ENCODE measurements at places on chromosomes 7 and 10.

DNA sequence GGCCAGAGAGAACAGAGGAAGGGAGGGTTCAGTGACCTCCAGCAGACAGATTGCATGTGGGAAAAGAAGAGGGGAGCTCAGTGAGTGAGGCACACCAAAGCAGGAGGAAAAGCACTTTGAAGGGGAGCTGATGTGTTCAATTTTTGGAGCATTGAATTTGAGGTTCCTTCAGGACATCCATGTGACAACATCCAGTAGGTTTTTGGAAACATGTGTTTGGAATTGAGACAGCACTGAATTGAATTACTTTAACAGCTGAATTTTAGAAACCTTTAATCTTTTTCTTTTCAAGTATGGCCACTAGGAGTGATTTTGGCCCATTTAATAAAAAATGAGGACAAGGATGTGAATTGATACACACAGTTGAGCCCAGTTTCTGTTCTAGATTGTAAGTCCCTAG is 101.8 kb upstream of the SEC61G start:
- peaks cover 11% of the 10 kb centered on the region for H3K27me3 ChIP-seq
- DNase-seq: no peak
- H3K27ac ChIP-seq: no peak overlapping the region
- H3K4me1 ChIP-seq: peaks cover 7% of the 10 kb centered on the region
- H3K4me3 ChIP-seq: no peak overlapping the region
- H3K36me3 ChIP-seq: no peaks in the 10 kb centered on the region

- peaks cover 4% of the 10 kb centered on the region for H3K4me1 ChIP-seq
- no peak overlapping the region for H3K27ac ChIP-seq
- no peak for DNase-seq
- H3K36me3 ChIP-seq: no peaks in the 10 kb centered on the region
- H3K27me3 ChIP-seq: no peaks in the 10 kb centered on the region
These were observed 26.4 kb downstream of the STEAP1 start for GRCh38 chr7:90180649-90181048.

DNA sequence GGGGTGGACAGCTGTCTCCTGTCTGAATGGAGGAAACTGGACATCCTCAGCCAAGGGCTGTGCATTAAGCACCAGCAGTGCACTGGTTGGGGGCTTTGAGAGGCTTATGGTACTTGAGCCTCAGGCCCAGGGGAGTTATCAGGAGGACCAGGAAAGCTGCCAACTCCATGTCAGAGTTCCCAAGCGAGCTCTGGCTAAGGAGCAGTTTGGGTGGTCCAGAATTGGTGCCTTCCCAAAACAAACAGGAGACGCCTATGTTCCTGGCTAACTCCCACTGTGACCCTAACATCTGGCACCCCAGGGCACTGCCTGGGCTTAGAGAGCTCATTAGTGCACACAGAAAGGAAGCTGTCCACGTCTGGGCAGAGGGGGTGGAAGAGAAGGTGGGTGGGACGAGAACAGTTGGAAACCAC is 408.6 kb upstream of the NPVF start:
- H3K36me3 ChIP-seq: no peaks in the 10 kb centered on the region
- no peak overlapping the region for H3K27ac ChIP-seq
- no peak for DNase-seq

- no peaks in the 10 kb centered on the region for H3K27me3 ChIP-seq
- peak overlapping the region; percentile 13 for H3K27ac ChIP-seq
- H3K36me3 ChIP-seq: peaks cover 5% of the 10 kb centered on the region
- no peak overlapping the region for H3K4me3 ChIP-seq
- H3K4me1 ChIP-seq: peaks cover 47% of the 10 kb centered on the region
- peak; percentile 54 for DNase-seq
These were observed 72.3 kb downstream of the AMZ1 start for GRCh38 chr7:2760098-2760889.

- H3K27me3 ChIP-seq: no peaks in the 10 kb centered on the region
- no peak for DNase-seq
- peaks cover 20% of the 10 kb centered on the region for H3K36me3 ChIP-seq
- peaks cover 22% of the 10 kb centered on the region for H3K4me1 ChIP-seq
- H3K4me3 ChIP-seq: no peak overlapping the region
- H3K27ac ChIP-seq: peak overlapping the region; percentile 81
These were observed 10.1 kb downstream of the LIMK1 start for GRCh38 chr7:74093671-74094223.

DNA sequence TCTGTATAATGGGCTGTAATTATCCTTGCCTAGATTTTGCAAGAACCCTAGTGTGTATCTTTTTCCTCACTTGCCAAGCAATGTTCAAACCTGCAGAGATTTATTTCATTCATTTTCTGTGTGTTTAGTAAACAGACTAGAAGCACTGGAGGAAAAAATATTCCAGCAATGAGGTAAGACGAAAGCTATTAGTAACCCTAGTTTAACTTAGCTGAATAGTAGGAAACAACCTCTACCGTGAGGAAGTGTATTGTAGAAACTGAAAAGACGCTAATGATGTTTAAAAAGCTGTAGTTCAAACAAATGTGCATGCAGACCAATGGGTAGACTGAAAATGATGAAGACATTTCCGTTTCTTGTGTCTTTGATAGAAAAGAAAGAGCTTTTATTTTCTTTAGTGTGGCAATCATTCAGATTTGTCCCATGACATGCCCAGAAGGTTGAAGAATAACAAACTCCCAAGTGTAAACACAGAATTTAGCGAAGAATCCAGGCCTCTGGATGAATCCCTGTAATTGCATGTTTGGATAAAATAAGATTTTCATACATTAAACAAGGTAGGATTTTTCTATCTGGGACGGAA is 20.7 kb downstream of the CAV1 start:
- peak overlapping the region; percentile 53 for H3K27ac ChIP-seq
- no peaks in the 10 kb centered on the region for H3K27me3 ChIP-seq
- peak; percentile 53 for DNase-seq
- H3K36me3 ChIP-seq: peaks cover 32% of the 10 kb centered on the region

All from IMR-90 (cell line).